ENCODE measurements at places on chromosomes 13 and 19.

DNA sequence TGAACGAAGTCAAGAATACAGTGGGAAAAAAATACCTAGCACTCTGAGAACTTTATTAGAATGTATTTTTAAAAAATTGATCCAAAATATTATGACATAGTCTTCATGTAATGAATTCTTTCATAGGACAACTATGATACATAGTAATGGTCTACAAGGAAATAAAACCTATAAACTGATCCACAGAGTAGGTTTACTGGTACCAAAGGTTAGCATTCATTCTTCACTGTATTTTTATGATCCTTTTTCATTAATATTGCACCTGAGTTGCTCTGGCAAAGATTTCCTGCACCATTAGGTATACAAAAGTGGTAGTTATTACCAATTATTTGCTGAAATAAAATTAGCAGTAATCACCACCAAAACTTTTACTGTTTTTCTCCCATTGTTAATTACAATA lies 4.2 kb downstream of the NEK3 start:
- no peak for DNase-seq

GRCh38 chr19:28543244-28543776 lies 669.6 kb downstream of the UQCRFS1 start:
- no peak for DNase-seq

- DNase-seq: no peak
These were observed 181.2 kb upstream of the PCDH17 start for GRCh38 chr13:57450356-57450755.

DNA sequence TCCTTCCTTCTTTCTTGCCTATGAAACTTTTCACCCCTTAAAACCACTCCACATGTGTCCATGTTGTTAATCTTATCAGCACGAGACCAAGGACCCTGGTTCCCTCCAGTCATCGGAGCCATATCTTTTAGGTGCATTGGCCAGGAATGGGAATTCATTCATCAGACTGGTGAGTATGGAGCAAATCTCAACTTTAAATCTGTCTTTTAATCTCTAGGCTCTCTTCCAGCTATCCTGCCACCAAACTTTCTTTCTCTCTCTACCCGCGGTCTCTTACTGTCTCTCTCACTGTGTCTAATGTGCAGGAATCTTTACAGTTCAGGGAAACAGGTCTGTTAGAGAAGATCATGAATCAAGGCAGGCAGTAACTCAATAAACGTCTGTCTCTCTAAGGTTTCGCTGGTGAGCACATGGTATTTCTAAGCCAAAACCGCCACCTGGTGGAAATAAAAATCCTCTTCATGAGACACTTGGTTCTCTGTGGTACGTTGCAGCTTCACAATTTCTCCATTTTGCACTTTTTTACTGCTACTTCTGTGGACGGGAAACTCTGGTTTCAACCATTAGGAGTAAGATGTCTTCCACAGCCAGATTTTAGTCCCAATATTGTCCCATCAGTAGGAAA lies 16.1 kb downstream of the LGALS16 start:
- peak; percentile 60 for DNase-seq

GRCh38 chr19:28430214-28430613 lies 782.7 kb downstream of the UQCRFS1 start:
- no peak for DNase-seq

GRCh38 chr19:49182848-49183375 lies 25.3 kb downstream of the TRPM4 start:
- no peak for DNase-seq

GRCh38 chr13:99346335-99347042 lies 39.3 kb upstream of the GPR183 start:
- DNase-seq: no peak

GRCh38 chr13:111936267-111936925 lies 130.6 kb upstream of the SOX1 start:
- no peak for DNase-seq
